ENCODE measurements at places on chromosomes 13 and 19. TPM values are rescaled to one million over a fixed set of nuclear protein-coding genes. Genes with fewer than 3 reads are reported as not detected.

NLRP4 gene
- not detected for total RNA-seq

DAND5 gene
- total RNA-seq, result not detected

NTF4 gene
- total RNA-seq, result not detected

TMEM59L gene
- 0.14 TPM for total RNA-seq

DHDH gene
- total RNA-seq, result not detected

RANBP3 gene
- 70.7 TPM for total RNA-seq

SPHK2 gene
- 11.3 TPM for total RNA-seq

GARIN5A gene
- total RNA-seq, result not detected

ZNF780A gene
- 14.2 TPM for total RNA-seq

CPAMD8 gene
- 0.66 TPM for total RNA-seq

SRRM5 gene
- total RNA-seq, result 0.27 TPM

KLK3 gene
- total RNA-seq, result not detected

CADM4 gene
- 1.7 TPM for total RNA-seq

COL4A2 gene
- 143 TPM for total RNA-seq

FOXA3 gene
- not detected for total RNA-seq

AMER2 gene
- total RNA-seq, result not detected

FAAP24 gene
- 4.8 TPM for total RNA-seq

MZT1 gene
- total RNA-seq, result 30.7 TPM

ZNF415 gene
- 0.29 TPM for total RNA-seq

ZNF568 gene
- 5.7 TPM for total RNA-seq

NFIC gene
- total RNA-seq, result 83.0 TPM

NCAN gene
- total RNA-seq, result not detected

TBC1D17 gene
- 12.1 TPM for total RNA-seq

MCF2L gene
- 0.07 TPM for total RNA-seq

ACP7 gene
- total RNA-seq, result 0.27 TPM

SELENOV gene
- total RNA-seq, result not detected

PEAK3 gene
- total RNA-seq, result not detected

Data from thoracic aorta endothelial cell (primary cell).